ENCODE measurements at places on chromosomes 7 and 10.

DNA sequence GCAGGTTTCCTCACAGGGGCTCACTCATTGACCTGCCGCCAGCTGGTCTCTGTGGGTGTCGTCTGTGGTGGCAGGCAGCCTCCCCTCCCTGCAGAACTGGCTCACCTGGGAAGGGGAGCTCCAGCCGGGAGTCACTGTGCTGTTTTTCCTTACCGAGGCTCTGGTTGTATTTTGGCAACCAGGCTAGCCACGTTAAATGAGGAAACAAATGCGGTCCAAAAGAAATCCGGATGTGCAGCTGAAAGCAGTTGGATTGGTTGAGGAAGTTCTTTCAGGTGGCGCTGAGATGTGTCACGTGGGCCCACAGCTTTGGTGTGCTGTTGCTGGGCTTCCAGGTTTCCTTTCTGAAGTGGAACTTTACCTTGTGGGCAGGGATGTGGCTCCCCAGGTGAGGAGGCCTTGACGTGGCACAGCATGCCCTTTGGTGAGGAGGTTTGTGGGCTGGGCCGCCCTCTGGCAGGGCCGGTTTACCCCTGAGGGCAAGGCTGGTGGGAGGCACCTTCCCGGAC lies 14.2 kb downstream of the MTURN start:
- DNase-seq, result no peak

GRCh38 chr7:4150731-4151130 lies 531.4 kb upstream of the FOXK1 start:
- DNase-seq, result no peak

- no peak for DNase-seq
Observed at GRCh38 chr7:116167177-116167576, 43.2 kb upstream of the TES start.

GRCh38 chr10:43963793-43964425 lies 315.2 kb upstream of the ZNF32 start:
- DNase-seq, result no peak

All from NCI-H187 (cell line).